ENCODE measurements at places on chromosomes 5 and 9.

GRCh38 chr9:76486151-76486550, 27.2 kb downstream of the GCNT1 start:
- DNase-seq = no peak

DNA sequence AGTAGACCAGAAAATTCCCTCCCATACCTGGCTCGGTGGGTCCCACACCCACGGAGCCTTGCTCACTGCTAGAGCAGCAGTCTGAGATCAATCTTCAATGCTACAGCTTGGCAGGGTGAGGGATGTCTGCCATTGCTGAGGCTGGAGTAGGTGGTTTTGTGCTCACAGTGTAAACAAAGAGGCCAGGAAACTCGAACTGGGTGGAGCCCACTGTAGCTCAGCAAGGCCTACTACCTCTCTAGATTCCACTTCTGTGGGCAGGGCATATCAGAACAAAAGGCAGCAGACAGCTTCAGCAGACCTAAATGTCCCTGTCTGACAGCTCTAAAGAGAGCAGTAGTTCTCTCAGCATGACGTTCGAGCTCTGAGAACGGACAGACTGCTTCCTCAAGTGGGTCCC, 5.6 kb upstream of the GZMA start:
- DNase-seq = no peak

- peak; percentile 56 for DNase-seq
Measured at GRCh38 chr9:120348951-120349429, 231.0 kb downstream of the CDK5RAP2 start.

GRCh38 chr5:66567474-66567873, 28.7 kb upstream of the MAST4 start:
- no peak for DNase-seq

Data from KBM-7 (cell line).